Bone marrow (tissue), 2 donors: ENCODE measurements at places on chromosomes 7 and 10.

- DNase-seq, result no peak
Observed at GRCh38 chr7:149735181-149735602, 38.2 kb downstream of the ZNF467 start.

- no peak for DNase-seq
Observed at GRCh38 chr7:70242826-70243225, 644.6 kb downstream of the AUTS2 start.

DNA sequence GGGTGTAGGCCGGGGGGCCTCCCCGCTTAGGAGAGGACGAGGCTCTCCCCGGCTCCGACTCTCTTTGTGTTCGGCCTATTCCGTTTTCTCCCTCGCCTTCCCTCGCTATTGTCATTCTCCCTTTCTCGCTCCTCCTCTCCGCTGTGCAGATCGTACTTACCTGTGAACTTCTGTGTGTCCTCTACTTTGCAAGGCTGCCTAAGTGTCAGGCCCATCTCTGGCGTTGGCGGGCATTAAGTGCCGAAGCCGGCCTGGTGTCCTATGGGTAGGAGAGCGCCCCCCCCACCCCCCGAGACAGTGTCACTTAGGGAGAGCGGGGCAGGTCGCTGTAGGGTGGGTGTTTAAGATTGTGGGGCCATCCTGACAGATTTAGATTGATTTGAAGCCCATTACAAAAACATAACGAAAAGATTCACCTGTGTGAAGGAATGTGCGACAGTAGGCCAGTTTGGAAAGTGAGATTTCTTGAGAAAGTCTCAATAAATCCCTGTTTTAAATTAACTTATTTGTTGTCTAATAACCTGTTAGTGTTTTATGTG, 579 bp downstream of the RBM33 start:
- peak; percentile 62 for DNase-seq

GRCh38 chr10:34184939-34185386, 630.1 kb downstream of the PARD3 start:
- no peak for DNase-seq

DNA sequence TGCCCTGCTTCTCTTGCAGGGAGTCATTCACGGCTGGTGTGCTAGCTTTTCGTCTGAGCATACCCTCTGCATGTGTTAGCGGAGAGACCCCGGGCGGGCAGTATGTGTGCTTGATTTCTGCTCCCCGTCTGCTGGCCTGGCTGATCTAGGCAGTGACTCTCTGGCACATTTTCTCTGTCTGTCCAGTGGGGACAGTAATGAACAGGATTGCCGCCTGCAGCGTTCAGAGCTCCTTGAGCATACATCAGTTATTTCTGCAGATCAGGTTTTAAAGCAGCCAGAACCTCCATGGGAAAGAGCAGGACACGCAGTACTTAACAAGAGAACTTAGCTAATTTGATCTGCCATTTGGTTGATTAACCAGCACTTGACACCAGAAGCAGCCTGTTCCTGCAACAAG, 242.5 kb downstream of the CELF2 start:
- DNase-seq, result no peak

- DNase-seq, result no peak
Observed at GRCh38 chr7:70788276-70788675, 343.7 kb upstream of the GALNT17 start.

GRCh38 chr10:60031183-60031582, 124.8 kb upstream of the CCDC6 start:
- no peak for DNase-seq

GRCh38 chr7:29265208-29265923, 70.8 kb downstream of the CHN2 start:
- no peak for DNase-seq

DNA sequence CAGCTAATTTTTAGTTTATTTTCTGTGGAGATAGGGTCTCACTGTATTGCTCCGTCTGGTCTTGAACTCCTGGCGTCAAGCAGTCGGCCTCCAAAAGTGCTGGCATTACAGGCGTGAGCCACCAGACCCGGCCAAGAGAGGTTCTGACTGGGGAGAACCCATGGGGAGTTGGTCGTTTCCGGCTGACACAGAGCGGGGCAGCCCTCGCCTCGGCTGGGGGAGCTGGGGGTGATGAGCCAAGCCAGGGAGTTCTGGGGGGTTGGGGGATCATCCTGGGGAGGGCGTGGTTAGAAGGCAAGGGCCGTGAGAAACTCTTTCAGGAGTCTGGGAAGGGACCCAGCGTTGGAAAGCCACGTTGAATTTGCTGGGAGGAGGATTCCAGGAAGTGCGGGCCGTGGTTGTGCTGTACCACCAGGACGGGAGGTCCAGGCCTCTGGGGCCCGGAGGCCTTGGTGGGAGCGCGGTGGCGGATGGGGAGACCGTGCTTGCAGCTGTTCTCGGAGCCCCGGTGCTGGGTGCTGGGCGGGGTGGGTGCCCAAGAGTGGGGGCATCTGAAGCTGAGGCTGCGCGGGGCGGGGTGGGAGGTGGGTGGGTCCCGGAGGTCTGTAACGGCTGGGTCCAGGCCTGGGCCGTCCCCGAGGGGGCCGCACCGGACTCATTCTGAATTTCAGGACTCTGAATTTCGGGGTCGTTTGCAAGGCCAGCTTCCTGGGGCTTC, 8.4 kb upstream of the ZNF853 start:
- DNase-seq, result no peak

GRCh38 chr10:15197276-15197675, 28.8 kb upstream of the NMT2 start:
- no peak for DNase-seq

- DNase-seq, result no peak
Observed at GRCh38 chr10:62818426-62819011, 2.4 kb upstream of the EGR2 start.
